ENCODE measurements at places on chromosomes 6 and 20.

DNA sequence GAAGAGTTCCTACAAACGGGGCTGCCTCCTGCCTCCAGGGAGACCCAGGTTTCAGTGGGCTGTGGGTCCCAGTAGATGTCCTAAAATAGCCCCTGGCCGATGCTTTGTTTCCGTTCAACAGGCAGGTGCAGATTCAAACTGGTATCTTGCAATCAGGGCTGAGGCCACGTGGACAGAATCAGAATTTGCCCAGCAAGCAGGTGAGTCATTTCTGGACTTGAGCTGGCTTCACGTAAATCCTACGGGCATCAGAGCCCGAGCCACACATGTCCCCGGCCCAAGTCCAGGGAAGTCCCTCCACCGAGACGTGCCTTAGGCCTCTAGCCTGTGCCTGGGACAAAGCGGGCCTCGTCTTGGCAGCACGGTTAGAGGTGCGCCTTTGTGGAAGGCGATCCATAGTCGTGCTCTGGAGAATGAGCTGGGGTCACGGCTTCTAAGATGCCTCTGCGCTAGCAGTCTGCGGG, 101.6 kb upstream of the FRMD1 start:
- no peak for DNase-seq

DNA sequence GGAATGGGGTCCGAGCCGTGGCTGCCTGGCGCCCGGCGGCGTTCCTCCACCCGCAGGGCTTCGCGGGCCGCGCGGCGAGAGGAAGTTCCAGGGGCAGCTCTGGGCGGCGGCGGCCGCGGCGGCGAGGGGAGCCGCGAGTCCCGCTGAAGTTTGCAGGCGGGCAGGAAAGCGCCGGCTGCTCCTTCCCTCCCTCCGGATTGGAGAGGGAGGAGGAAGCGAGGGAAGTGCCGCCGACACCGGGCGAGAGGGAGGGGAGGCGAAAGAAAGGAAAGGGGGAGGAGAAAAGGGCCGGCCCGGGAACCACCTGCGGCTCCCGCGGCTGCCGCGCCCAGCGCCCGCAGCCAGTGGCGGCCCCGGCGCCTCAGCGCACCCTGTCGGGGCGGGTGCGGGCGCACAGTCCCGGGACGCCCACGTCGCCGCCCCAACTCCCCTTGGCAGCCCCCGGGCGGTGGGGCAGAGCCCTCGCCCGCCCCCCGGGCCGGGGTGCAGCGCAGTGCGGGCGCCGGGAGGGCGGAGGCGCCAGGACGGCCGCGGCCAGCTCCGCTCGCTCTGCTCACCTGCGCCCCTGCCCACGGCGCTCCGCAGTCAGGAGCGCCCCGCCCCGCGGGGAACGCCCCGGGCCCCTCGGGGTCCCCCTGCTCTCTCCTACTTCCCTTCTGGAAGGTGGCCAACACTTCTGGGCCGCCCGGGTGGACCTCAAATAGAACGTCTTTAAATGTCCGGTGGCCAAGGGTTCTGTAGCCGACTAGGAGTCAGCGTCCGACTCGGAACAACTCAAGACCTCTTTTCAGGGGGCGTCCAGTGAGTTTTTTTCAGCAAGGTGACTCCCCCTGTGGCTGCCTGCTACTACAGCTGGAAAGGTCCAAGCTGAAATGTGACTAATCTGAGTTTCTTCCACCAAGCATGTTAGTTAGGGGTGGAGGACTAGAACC, 80.3 kb upstream of the CCDC28A start:
- DNase-seq = no peak

GRCh38 chr20:57792386-57793080, 82.7 kb upstream of the PMEPA1 start:
- no peak for DNase-seq

- no peak for DNase-seq
Observed at GRCh38 chr6:12851123-12851695, 134.6 kb downstream of the PHACTR1 start.

- DNase-seq = no peak
Observed at GRCh38 chr20:10558635-10559187, 115.1 kb downstream of the JAG1 start.

- no peak for DNase-seq
Observed at GRCh38 chr6:166221040-166221439, 53.4 kb upstream of the TBXT start.

DNA sequence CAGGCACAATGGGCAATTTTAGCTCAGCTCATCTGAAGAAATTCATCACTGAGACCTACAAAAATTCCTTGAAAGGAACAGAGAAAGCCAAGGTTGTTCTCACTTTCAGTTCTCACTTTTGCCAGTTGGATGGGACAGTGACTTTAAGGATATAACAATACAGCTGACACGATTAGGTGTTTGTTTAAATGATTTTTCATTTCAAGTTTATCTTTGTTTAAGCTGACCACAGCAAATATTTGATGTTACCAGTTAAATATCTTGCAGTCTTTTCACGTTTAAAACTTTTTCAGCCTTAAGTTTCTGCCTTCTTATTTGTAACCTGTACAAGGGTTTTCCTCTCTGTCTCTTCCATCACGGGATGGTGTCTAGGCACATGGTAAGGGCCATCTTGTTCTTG, 93.6 kb downstream of the PLCB1 start:
- DNase-seq = no peak

GRCh38 chr6:140276719-140277118, 902.3 kb upstream of the CITED2 start:
- no peak for DNase-seq

- no peak for DNase-seq
Observed at GRCh38 chr6:148868314-148868713, 121.5 kb downstream of the UST start.

DNA sequence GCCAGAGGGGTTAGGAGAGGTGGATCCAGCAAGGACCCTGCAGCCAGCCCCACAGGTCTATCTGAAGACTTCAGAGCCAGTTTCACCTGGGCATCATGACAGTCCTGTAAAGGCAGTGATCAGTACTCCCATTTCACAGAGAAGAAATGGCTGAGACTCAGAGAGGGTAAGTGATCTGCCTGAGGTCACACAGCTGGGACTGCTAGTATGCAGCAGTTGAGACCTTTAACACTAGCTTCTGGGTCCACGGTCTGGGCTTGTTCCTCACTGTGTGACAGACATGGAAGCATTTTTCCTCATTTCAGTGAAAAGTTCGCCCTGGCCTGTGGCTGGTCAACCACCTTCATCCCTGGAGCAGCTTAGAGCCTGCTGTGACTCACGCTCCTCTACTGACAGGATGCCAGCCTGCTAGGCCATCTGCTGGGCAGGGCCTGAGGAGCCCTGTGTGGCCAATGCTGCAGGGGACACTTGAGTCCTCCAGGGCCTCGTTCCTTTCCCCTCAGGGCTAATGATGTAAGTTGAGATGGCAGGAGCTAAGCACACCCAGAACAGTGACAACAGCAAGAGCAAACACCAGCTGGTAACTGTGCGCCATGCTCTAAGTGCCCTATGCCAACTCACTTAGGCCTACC, 192.0 kb downstream of the LRFN2 start:
- no peak for DNase-seq

- DNase-seq = no peak
Observed at GRCh38 chr20:4814696-4815252, 93.1 kb downstream of the PRND start.

GRCh38 chr20:15917283-15917682, 656.0 kb downstream of the KIF16B start:
- DNase-seq = no peak

GRCh38 chr6:81003156-81003555, 749.3 kb downstream of the TENT5A start:
- DNase-seq = no peak

GRCh38 chr20:46690219-46691106, 1.2 kb upstream of the TP53RK start:
- peak; percentile 27 for DNase-seq

GRCh38 chr20:8844179-8844578, 224.7 kb upstream of the PLCB4 start:
- no peak for DNase-seq

- DNase-seq = no peak
Observed at GRCh38 chr6:127436578-127437110, 22.5 kb downstream of the KIAA0408 start.

GRCh38 chr6:34223956-34224940, 12.4 kb upstream of the HMGA1 start:
- peak; percentile 95 for DNase-seq

GRCh38 chr6:16836144-16836981, 75.1 kb upstream of the ATXN1 start:
- no peak for DNase-seq

- no peak for DNase-seq
Observed at GRCh38 chr6:125913864-125914351, 42.7 kb upstream of the HINT3 start.

DNA sequence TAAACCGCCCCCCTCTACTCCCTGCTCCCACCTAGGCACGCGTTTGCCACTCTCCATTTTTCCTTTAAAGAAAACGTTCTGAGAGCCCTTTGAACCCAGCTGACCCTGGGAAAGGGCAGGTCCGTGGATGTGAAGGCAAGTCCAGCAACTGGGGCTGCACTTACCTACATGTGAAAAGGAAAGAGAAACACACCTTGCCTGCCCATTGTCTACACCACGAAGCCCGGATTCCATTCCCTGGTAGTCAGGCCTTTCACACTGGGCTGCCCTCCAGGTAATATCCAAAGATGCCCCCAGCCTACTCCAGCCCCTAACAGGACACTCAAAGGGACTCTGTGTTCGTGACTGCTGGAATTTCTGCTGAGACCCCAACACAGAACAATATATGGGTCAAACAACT, 94.4 kb downstream of the CD83 start:
- no peak for DNase-seq

- DNase-seq = no peak
Observed at GRCh38 chr6:46079061-46079460, 50.7 kb upstream of the ENPP4 start.

DNA sequence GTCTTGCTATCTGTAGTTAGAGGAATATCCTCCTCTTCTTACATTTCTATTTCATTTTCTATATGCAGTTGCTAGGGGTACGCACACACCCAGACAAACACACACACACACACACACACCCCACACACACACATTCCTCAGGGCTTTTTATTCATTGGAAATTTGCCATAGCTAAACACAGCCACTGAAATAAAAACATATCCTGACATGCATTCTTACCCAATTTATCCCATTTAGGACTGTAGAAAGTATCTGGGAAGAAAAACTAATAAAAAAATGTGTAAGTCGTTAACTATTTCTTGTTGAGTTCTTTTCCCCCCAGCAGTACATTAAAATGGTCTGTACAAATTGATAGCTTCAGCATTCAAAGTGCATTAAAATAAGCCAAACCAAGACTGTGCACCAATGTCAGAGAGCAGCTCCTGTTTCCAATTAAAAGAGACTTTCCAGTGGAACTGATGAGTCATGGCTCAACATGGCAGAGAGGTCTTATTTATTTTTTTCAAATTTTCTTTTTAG, 357.9 kb upstream of the AGPAT4 start:
- DNase-seq = no peak

DNA sequence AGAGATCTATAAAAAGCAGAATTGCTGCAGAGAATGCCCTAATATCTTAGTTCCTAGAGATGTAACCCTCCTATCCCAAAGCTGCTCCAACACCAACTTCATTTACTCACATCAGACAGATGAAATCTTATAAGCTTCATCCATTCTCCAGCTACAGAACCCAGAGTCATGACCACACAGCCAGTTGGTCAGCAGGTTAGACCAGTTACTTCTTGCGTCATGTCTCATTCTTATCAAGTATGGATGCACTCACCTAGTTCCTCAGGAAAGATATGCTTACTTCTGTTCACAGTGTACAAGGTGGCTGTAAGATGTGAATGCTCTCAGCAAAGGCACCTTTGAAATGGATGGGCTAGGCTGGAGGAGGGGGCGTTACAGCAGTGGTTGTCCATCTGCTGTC, 47.9 kb upstream of the ISM1 start:
- DNase-seq = no peak

DNA sequence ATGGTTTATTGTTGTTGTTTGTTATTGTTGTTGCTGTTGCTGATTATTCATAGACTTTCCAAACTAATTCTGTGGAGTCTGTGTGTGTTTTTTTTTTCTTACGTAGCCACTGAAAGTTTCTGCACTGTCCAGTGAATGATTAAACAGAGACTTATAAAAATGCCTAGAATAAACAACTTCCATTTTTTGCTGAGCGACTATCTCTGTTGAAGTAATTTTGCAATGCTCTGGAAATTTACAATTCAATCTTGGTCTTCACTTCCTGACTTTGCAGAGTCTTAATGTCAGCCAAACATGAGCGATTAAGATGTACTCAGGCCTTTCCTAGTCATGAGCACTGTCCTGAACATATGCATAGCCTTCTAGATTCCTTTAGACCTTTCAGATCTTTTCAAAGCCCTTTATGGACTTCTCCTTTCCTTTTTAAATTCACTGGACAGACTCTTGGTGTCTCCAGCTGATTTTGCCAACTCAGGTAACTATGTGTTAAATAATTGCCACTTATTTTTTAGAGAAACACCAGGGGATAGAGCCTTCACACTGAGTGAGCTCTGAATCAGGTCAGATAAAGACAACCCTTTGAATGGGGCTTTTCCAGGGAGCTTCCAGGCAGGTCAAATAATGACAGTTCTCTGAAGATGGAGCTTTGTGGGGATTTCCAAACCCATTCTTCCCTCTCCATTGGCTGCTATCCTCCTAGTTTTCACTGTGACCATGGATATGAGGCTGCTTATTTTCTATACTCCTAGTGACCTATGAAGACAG, 622.8 kb upstream of the EPHA7 start:
- DNase-seq = no peak

DNA sequence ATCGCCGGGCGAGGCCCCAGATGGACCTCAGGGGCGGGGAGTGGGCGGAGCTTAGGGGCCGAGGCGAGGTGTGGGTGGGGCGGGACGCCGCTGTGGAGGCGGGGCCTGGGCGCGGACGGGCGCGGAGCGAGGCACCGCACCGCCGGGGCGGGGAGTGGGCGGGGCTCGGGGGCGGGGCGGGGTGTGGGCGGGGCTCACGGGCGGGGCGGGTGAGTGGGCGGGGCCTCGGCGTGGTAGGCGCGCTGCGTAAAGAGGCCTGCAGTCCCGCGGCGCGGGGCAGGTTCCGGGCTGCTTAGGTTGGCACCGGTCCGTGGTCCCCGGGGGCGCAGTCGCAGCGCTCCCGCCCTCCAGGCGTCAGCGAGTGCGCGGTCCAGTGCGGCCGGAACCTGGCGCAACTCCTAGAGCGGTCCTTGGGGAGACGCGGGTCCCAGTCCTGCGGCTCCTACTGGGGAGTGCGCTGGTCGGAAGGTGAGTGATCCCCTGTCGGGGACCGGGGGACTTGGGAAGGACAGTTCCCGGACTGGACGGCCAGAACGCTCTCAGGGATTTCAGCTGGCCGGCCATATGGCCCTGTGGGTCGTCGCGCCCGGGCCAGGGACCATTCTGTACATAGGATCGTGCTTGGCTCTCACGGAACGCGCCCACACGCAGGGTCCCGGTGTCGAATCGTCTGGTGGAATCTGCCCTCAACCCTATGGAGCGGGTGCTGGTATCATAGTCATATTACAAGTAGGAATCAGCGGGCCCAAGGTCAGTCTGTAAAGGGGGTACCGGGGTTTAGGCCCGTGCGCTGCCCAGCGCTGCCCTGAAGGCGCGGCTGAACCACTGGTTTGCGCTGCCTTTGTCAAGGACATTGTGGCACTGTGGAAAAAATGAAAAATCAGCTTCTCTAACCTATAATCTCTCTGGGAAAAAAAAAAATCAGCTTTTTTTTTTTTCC, at the start of gene NQO2:
Gene NQO2 (plus strand): TSS at position 277 of the 940 bp plus-strand sequence. CDS start 6,659 bp downstream, outside the sequence.
- DNase-seq = peak; percentile 92
